ENCODE measurements at places on chromosomes 16 and 17.

DNA sequence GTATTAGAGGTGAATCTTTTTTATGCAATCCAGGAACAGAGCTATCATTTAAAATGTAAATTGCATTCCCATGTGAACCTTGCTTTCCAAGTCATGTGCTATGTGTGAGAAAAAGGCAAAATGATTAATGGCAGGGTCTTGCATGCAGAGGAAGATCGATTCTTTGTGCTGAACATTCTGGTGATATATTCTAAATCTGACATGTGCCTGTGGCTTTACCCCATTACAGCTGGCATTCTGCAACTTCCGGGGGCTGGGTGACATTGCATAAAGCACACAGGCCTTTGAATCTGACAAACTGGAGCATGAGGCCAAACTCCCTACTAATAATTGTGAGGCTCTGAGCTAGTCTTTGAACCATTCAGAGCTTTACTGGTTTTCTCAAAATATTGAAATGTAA is 1449.7 kb downstream of the CDH8 start:
- no peak for DNase-seq

GRCh38 chr17:50925296-50925891 is 59.2 kb upstream of the TOB1 start:
- no peak for DNase-seq

DNA sequence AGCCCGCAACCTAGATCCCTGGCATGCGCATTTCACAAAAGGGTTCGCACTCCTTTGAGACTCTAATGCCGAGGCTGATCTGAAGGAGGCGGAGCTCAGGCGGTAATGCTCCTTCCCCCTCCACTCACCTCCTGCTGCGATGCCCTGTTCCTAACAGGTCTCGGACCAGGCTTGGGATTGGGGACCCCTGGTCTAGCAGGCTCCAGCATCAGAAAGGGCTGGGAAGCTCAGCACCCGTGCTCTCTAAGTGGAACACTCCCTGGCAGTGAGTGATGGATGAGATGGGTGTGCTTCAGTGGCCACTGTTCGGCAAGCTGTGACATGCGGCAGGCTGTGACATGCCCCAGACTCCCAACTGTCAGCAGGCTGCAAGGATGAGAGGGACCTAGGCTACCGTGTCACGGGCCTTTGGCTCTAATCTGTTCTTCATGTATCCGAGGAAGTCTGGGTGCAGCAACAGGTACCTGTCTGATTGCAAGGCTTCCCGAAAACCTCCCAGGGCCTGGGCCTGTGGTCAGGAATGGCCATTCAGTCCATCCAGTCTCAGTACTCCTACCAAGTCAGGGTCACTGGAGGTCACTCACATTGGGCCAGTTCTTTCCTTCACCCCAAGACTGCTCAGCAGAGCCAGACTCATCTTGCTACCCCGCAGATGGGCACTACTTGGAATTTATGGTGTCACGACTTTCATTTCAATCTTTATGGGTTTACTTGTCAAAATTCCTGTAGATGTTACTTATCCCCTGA is 1.3 kb upstream of the ST6GALNAC2 start:
- peak; percentile 58 for DNase-seq

- DNase-seq: no peak
Observed at GRCh38 chr16:1920727-1921171, 2.5 kb upstream of the HS3ST6 start.

DNA sequence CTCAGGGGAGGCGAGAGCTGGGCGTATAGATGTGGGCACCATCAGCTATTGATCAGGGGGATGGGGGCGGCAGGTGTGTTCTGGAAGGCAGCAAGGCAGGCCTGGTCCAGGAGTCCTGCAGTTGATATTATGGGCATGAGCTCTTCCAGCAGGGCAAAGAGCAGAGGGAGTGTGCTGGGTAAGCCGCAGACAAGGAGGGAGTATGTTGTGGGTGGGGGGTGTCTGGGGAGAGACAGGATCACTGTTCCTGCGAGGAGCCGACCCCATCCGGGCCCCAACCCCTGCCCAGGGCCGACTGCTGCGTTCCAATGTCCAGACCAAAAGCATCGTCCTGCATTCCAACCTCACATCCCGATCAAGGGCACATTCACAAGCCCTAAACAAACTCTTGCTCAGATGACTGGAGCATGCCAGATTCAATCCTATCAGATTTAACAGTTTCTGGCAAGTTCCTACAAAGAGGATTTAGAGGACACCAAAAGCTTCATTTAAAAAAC is 9.2 kb downstream of the MXRA7 start:
- no peak for DNase-seq

DNA sequence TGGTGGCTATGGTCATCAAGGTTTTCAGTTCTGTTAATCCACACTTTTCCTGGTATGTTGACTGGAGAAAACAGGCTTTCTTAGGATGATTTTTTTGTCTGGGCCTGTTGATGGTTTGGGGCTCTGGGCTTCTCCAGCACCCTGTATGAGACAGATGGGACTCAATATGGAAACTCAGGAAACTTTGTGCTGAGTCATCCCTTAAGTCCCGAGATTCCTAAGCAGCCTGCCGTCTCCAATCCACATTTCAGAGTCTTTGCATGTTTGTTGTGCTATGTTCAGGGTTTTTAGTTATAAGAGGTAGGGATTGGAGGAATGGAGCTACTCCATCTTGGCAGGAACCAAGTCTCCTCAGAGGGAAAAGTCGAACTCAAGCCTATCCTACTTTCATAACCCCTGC is 253.3 kb upstream of the FOXF1 start:
- no peak for DNase-seq

GRCh38 chr17:40362696-40363110 is 1.8 kb downstream of the GJD3 start:
- peak; percentile 57 for DNase-seq

Data from foreskin keratinocyte (primary cell).